Esophagus squamous epithelium (tissue), 5 donors: ENCODE measurements at places on chromosomes 12 and 14. TPM values are rescaled to one million over a fixed set of nuclear protein-coding genes. Genes with fewer than 3 reads are reported as not detected.

DNA sequence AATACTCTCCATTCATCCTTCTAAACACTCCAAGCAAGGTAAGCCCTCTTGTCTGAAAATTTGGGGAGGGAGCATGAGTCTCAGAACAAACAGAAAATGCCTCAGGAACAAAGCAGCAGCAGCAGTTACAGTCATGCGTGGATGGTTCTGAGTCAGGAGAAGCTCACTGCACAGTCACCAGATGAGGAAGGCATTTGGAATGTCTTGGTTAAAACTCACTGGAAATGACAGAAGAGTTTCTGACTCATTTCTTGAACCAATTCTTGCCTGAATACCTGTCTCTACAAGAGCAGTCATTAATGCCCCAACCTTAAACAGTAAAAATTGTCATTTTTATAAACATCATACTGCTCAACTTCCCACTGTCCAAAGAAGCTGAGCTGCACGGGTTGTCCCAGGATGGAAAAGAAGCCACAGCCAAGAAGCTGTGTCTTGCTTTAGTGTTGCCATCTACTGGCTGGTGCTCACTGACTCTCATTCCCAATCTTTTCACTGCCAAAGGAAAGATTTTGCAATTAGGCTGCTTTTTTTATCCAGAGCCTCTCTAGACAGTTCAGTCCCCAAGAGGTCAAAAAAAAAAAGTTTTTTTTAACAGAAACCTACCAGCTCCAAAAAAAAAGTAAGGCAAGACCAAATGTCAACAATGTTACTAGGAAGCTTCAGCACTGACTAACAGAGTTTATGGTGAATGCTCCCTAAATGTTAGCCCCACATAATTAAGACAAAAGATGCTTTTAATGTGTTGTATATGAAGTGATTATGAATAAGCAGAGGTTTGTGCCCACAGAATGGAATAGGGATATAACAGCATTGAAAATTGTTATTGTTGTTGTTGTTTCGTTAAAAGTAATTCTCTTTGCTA, 40.4 kb downstream of the KICS2 start:
- DNase-seq = no peak
- peak overlapping the region; percentile 44 for H3K27ac ChIP-seq
- H3K4me1 ChIP-seq = peaks cover 10% of the 10 kb centered on the region
- H3K36me3 ChIP-seq = no peaks in the 10 kb centered on the region
- no peak overlapping the region for H3K4me3 ChIP-seq
- H3K27me3 ChIP-seq = no peaks in the 10 kb centered on the region

DNA sequence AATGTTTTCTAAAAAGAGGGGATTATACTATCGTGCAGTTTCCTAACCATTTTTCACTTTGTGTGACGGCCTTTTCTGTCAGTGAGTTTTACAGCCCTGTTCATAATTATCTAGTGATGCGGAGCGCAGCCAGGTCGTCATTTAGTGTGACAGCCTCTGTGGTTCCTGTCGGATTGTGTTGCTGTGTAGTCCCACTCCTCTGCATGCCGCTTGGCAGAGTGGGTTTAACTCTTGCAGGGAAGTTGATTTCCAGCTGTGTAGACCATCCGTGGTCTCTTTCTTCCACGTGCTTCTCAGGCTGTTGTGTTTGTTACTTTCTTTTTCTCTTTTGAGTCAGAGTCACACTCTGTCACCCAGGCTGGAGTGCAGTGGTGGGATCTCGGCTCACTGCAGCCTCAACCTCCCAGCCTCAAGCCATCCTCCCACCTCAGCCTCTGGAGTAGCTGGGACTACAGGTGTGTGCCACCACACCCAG, 8.6 kb downstream of the RAN start:
- no peak overlapping the region for H3K4me3 ChIP-seq
- H3K27ac ChIP-seq = no peak overlapping the region

The OTX2 gene
- total RNA-seq = not detected

DNA sequence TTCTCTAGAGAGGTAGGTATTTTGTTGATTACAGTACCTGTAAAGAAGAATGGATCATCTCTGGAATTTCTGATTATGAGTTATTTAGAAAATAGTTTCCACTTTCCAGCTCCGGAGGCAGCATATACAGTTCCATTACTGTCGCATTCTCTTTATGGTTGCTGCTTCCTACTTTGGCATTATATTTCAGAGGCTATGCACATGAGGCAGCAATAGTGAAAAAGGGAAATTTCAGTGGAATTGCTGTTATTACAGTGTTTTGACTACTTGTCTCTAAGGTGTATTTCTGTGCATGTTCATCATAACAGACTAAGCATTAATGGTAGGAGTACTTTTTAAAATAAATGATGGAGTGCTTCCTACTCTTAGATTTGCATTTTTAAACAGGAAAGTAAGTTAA, 10.2 kb downstream of the GNG2 start:
- no peak overlapping the region for H3K27ac ChIP-seq
- no peaks in the 10 kb centered on the region for H3K36me3 ChIP-seq
- no peak for DNase-seq
- no peaks in the 10 kb centered on the region for H3K27me3 ChIP-seq
- no peak overlapping the region for H3K4me3 ChIP-seq

DNA sequence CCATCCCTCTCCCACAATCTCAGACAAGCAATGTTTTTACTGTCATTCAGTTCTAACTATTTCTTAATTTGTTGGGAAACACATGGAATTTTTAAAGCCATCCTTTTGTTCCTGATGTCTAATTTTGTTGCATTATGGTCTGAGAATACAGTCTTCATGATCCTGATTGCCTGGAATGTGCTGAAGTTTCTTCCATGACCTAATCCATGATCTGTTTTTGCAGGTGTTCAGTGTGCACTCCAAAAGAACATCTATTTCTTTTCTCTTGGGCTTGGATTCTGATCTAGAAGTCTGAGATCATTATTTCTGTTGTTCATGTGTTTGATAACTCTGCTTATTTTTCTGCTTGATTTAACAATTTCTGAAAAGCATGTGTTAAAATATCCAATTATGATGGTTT, 43.2 kb upstream of the PHC1 start:
- no peak overlapping the region for H3K27ac ChIP-seq
- H3K4me3 ChIP-seq = no peak overlapping the region
- H3K36me3 ChIP-seq = no peaks in the 10 kb centered on the region
- DNase-seq = no peak

DNA sequence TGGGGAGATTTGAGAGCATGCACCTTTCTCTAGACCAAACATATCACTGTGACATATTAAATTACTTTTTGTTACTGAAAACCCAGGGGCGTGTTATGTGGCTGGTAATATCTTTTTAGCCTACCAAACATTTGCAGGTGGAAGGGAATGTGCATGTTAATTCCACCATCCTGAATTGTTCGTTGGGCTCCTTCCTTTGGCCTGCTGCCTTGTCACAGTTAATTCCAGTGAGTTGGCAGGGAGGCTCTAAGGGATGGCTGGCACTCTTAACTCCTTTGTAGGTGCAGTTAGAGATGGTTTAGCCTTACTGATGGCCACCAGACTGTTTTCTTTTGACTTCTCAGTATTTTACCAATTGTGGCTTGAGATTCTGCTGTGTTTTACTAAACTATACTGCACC, 64.5 kb downstream of the DIP2B start:
- DNase-seq = no peak
- H3K27ac ChIP-seq = peak overlapping the region; percentile 74
- no peaks in the 10 kb centered on the region for H3K27me3 ChIP-seq
- peaks cover 84% of the 10 kb centered on the region for H3K4me1 ChIP-seq

GRCh38 chr14:35420036-35420811, 15.7 kb upstream of the NFKBIA start:
- H3K27ac ChIP-seq = no peak overlapping the region
- H3K27me3 ChIP-seq = no peaks in the 10 kb centered on the region
- H3K36me3 ChIP-seq = no peaks in the 10 kb centered on the region
- no peak overlapping the region for H3K4me3 ChIP-seq

The KERA gene
- total RNA-seq = not detected

GRCh38 chr12:124032265-124032886, 59.4 kb downstream of the ZNF664 start:
- H3K27me3 ChIP-seq = peaks cover 10% of the 10 kb centered on the region
- no peak for DNase-seq
- H3K36me3 ChIP-seq = no peaks in the 10 kb centered on the region
- H3K4me3 ChIP-seq = no peak overlapping the region

- no peaks in the 10 kb centered on the region for H3K4me1 ChIP-seq
- no peak overlapping the region for H3K4me3 ChIP-seq
- no peak for DNase-seq
- peaks cover 6% of the 10 kb centered on the region for H3K36me3 ChIP-seq
Observed at GRCh38 chr14:71061458-71061857, 154.2 kb downstream of the PCNX1 start.

DNA sequence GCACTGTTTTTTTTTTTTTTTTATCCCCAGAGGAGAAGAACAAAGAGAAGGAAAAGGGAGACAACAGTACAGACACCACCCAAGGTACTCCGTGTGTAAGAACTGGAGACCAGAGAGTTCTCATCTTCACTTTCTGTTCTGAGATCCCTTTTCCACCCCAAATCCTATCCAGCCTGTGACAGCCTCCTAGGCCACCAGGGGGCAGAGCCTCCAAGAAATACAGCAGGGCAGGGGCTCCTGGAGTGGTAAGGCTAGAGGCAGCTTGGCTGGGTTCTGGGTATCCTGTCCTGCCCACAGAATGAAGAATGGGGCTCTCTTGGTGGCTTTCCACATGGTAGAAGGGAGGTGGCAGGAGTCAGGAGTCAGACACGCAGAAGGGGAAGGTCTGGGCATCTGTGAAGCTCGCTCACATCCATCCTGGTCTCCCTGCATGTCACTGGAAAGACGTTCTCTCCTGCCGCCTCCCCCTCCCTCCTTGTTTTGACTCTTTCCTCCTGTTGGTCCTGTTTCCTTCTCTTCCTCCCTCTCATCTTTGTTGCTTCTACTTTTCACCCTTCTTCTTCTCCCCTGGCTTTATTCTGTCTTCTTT, 12.0 kb downstream of the CLSTN3 start:
- H3K4me3 ChIP-seq = no peak overlapping the region
- no peaks in the 10 kb centered on the region for H3K27me3 ChIP-seq
- DNase-seq = no peak
- no peaks in the 10 kb centered on the region for H3K4me1 ChIP-seq

DNA sequence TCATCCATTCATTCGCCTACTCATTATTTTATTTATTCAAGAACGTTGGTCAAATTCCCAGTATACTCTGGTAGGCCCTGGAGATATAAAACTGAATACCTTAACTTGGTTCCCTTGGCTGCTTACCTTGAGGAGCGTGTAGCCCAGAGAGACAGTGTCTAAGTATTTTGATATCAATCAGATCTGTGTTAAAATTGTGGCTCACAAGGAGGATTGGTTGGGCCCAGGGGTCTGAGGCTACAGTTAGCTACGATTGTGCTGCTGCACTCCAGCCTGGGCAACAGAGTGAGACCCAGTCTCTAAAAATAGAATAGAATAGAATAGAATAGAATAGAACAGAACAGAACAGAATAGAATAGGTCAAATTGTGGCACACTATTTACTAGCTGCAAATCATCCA, 438.4 kb downstream of the ADAMTS20 start:
- no peak for DNase-seq
- H3K4me3 ChIP-seq = no peak overlapping the region
- H3K27ac ChIP-seq = no peak overlapping the region
- H3K36me3 ChIP-seq = no peaks in the 10 kb centered on the region
- H3K27me3 ChIP-seq = no peaks in the 10 kb centered on the region

DNA sequence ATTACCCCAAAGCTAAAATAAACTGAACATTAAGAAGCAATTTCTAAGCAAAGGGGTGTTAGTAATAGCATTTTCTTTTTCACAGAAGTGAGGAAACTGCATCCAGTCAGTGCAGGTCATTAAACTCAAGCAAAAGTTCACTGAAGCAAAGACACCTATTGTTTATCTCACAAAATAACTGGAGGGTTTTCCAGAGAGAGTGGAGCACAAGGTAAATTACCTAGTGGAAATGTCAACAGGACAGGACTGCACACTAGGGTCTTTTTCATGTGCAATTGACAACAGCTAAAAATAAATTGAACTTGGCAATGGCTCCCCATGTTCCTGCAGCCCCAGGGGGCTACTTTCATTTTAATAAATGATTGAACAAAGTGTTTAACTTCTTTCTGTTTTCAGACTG, 742.0 kb downstream of the GALC start:
- no peak for DNase-seq
- no peaks in the 10 kb centered on the region for H3K4me1 ChIP-seq
- H3K27me3 ChIP-seq = no peaks in the 10 kb centered on the region
- no peaks in the 10 kb centered on the region for H3K36me3 ChIP-seq

The POU6F1 gene
- total RNA-seq = 2.8 TPM

- H3K27me3 ChIP-seq = no peaks in the 10 kb centered on the region
- H3K36me3 ChIP-seq = no peaks in the 10 kb centered on the region
- H3K27ac ChIP-seq = no peak overlapping the region
- H3K4me1 ChIP-seq = no peaks in the 10 kb centered on the region
Observed at GRCh38 chr14:21825149-21825743, 151.6 kb upstream of the OR4E1 start.

- DNase-seq = no peak
- no peak overlapping the region for H3K27ac ChIP-seq
- no peak overlapping the region for H3K4me3 ChIP-seq
- H3K36me3 ChIP-seq = no peaks in the 10 kb centered on the region
- H3K27me3 ChIP-seq = no peaks in the 10 kb centered on the region
- H3K4me1 ChIP-seq = no peaks in the 10 kb centered on the region
Observed at GRCh38 chr12:53791735-53792326, 40.1 kb upstream of the CISTR start.

GRCh38 chr12:1488908-1489381, 105.4 kb downstream of the FBXL14 start:
- no peaks in the 10 kb centered on the region for H3K27me3 ChIP-seq
- peaks cover 6% of the 10 kb centered on the region for H3K36me3 ChIP-seq
- H3K4me1 ChIP-seq = no peaks in the 10 kb centered on the region
- DNase-seq = no peak

DNA sequence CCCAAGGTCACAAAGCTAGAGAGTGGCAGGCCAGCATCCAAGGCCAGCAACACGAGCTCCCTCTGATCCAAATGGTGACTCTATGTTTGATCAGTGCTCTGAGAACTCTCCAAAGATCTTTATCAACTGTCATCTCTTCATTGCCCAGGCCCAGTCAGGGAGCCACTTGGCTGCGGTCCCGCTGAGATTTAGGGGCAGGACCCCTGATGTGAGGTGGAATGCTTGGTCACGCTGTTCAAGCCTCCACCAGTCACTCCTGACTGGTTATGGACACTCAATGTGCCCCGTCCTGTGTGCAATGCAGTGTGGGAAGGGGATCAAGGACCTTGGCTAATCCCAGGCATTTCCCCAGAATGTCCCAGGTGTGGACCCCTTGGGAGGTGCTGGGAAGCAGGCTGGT, 19.8 kb upstream of the TCL1B start:
- no peak overlapping the region for H3K4me3 ChIP-seq
- H3K27me3 ChIP-seq = no peaks in the 10 kb centered on the region
- no peak overlapping the region for H3K27ac ChIP-seq
- no peaks in the 10 kb centered on the region for H3K36me3 ChIP-seq

GRCh38 chr14:78618368-78618767, 448.2 kb downstream of the NRXN3 start:
- no peak overlapping the region for H3K27ac ChIP-seq
- DNase-seq = no peak
- no peaks in the 10 kb centered on the region for H3K4me1 ChIP-seq

- no peak overlapping the region for H3K4me3 ChIP-seq
- no peak overlapping the region for H3K27ac ChIP-seq
- H3K27me3 ChIP-seq = no peaks in the 10 kb centered on the region
- H3K36me3 ChIP-seq = peaks cover 7% of the 10 kb centered on the region
- peaks cover 29% of the 10 kb centered on the region for H3K4me1 ChIP-seq
Observed at GRCh38 chr12:56998316-56998715, 8.0 kb downstream of the ZBTB39 start.

- H3K4me3 ChIP-seq = no peak overlapping the region
- no peak overlapping the region for H3K27ac ChIP-seq
- no peaks in the 10 kb centered on the region for H3K36me3 ChIP-seq
- no peaks in the 10 kb centered on the region for H3K27me3 ChIP-seq
Observed at GRCh38 chr12:31923063-31923412, 36.2 kb upstream of the RESF1 start.

- no peaks in the 10 kb centered on the region for H3K4me1 ChIP-seq
- no peak overlapping the region for H3K4me3 ChIP-seq
- H3K27ac ChIP-seq = no peak overlapping the region
- no peaks in the 10 kb centered on the region for H3K27me3 ChIP-seq
Observed at GRCh38 chr14:55819610-55820304, 239.8 kb downstream of the KTN1 start.
